ENCODE measurements at places on chromosomes 11 and 22.
A peak's percentile ranks its signal among the peaks of the same experiment; 100 is the strongest.

GRCh38 chr11:85540635-85541205 lies 86.4 kb downstream of the DLG2 start:
- no peak for DNase-seq

DNA sequence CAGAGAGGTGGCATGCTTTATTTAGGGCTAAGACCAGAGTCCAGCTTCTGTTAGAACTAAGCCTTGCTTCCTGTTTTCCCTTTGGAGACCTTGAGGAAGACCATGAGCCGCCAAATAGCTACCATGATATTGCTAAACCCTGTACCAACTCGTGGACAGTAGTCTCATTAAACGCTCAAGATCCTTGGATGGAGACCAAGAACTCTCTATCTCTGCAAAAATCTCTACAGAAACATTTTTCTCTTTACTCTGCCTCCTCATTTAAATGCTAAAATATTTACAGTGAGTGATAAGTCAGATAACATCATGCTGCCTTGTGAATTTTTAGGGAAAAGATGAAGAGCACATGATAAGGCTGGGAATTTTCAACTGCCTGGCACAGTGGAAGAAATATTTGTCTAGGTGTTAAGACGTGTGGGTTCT lies 197.8 kb downstream of the MAML2 start:
- DNase-seq: no peak

GRCh38 chr11:93187290-93187689 lies 10.5 kb downstream of the SLC36A4 start:
- no peak for DNase-seq

DNA sequence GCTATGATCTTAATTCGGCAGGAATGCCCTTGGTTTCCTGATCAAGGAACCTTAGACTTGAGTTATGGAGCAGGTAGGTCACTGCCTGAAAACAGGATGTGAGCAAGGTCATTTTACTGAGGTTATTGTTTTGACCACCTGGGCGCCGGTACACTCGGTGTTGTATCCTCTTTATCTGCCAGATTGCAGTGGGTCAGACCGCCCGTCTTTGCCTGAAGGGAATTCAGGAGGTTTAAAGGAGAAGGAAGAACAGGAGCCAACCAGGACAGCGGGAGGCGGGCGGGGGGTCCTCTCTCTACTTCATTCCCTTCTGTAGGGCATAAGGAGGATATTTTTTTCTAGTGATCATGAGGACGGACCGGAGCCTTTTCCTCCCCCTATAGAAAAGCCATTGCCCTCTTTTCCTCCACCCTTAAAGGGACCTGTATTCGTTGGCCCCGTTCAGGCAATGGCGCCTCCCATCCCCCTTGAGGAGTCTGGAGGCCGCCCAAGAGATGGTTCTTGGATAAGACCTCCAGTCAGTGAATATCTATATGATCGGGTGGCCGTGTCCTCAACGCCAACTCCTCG lies 649 bp downstream of the MS4A15 start:
- DNase-seq: no peak

GRCh38 chr11:71321433-71322191 lies 69.2 kb upstream of the SHANK2 start:
- no peak for DNase-seq

GRCh38 chr22:48950151-48950915 lies 877.3 kb downstream of the BRD1 start:
- DNase-seq: no peak

DNA sequence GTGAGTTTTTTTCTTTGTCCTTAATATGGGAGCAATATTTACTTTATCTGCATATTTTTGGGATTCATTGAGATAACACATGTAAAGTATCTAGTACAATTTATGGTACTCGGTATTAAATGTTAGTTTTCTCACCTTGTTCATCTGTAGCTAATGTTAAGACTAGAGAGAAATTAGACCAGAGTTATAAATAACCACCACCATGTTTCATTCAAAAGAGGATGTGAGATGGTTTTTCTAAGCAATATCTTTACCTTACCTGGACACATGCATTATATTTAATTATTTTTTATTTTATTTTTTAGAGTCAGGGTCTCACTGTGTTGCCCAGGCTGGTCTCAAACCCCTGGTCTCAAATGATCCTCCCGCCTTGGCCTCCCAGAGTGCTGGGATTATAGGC lies 18.4 kb downstream of the ARHGAP42 start:
- DNase-seq: no peak

DNA sequence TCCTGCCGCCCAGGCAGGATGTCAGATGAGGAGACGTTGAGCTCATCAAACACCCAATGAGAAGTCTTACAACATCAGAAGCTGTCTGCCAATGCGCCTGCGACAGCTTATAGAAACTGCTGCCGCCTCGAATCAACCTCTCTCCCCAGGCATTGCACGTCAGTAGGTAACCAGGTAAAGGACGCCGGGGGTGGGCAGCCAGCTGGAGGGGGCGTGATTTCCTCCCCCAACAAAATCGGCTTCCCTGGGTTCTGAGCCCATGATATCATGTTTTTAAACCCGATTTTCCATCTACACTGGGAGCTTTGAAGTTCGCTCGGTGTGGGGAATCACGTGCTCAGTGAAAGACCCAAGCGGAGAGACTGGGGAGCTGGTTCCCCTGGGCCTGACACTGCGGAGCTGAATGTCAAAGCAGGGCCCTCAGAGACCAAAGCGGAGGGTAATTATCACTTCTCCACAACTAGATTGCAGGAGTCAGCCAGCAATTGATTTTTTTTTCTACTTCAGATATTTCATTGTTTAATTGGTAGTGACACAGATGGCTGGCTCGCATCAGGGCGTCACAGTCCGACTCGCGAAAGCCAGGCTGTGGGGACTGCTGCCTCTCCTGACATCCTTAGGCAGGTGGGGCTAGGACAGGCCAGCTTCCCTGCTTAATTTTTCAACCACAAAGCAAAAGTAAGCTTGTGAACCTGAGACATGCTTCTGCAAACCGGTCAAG lies 15.4 kb downstream of the FAM83F start:
- DNase-seq: no peak

- peak; percentile 93 for DNase-seq
These were observed 88.7 kb downstream of the TP53I11 start for GRCh38 chr11:44861849-44862557.

GRCh38 chr11:47318166-47318565 lies 34.3 kb downstream of the MYBPC3 start:
- no peak for DNase-seq

DNA sequence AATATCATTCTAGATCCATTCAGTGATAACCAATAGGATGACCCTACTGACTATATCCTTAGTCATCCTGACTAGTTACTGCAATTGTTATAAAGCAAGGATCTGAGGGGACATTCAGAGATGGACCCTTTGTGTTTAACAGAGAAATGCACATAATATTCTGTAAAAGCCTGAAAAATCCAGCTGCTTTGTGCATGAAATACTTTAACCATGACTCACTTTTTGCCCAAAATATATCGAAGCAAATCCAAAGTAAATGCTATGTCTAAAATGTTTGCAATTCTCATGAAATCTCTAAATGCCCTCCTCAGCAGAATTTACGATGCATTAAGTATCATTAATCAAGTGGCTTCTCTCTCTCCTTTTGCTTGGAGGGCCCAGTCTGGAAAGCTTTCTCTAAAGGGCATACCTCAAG lies 178.8 kb upstream of the MTMR2 start:
- DNase-seq: no peak

DNA sequence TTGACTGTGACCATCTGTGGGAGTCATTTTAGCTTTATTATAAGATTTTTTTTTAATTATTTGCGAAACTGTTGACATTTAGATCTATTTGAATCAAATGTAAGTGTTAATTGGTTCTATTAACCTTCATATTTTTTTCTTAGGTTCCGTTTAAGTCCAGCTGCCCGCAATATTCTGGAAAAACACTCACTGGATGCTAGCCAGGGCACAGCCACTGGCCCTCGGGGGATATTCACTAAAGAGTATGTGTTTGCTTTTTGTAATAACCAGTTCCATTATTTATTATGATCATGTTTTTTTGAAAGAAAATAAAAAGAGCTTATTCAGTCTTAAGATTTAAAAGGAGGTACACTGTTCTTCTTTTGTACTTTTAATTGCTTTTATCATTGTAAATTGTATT lies 43.9 kb downstream of the PDHX start:
- no peak for DNase-seq

DNA sequence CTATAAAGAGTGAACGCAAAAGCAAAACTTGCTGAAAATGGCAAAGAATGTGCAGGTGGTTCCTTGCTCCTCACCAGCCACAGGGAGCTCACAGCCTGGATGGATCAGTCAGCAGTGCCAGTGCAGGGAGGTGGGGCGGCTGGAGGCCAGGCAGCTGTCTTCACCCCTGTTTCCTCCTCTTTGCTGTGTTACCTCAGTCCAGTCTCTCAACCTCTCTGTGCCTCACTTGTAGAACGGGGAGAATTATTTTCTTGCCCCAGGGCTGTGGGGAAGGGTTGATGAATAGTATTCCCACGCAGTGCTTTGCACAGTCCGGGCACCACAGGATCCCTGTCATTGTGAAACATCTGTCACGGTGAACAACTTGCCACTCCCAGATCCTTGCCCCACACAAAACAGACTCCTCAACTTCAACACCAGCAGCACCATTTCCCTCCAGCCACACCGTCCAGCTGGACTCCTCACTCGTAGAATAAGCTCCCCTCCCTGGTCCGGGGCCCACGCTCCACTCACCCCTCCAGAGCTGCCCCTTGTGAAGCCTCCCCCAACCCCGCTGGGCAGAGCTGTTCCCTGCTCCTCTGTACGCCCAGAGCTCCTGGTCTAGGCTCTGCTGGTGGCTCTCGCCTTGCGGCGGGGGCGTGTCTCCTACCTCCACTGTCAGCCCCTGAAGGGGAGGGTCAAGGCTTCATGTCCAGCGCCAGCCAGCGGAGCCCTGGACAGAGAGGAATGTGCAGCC lies 27.7 kb downstream of the MPPED1 start:
- no peak for DNase-seq

DNA sequence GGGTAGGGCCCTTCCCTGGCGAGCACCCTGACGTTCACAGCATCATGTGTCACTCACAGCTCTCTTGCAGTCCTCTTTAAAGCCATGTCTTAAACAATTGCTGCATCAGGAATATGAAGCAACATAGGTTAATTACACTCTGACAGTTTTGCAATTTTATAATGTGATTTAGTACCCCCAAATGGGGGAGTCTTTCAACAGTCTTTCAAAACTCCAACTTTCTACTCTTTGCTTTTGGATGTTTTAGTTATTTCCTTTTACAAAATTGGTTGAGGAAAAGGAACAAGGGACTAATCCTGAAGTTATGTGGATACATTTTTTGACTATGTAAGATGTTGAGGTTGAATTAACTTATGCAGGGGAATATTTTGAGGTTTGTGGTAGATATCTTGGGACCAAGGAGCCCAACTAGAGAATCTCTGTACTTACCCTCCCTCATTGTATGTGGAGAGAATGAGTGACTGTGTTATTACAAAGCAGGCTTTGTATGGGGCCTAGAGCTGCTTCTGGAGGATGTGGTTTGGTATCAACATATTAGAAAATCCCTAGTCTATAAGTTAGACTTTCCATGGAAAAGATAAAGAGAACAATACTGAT lies at the start of gene MMP8:
MMP8 (minus strand) TSS at position 51 of the 597 bp plus-strand sequence. CDS start 99 bp downstream, outside the sequence.
- no peak for DNase-seq

- peak; percentile 27 for DNase-seq
These were observed 415.3 kb upstream of the CADM1 start for GRCh38 chr11:115919341-115920091.

DNA sequence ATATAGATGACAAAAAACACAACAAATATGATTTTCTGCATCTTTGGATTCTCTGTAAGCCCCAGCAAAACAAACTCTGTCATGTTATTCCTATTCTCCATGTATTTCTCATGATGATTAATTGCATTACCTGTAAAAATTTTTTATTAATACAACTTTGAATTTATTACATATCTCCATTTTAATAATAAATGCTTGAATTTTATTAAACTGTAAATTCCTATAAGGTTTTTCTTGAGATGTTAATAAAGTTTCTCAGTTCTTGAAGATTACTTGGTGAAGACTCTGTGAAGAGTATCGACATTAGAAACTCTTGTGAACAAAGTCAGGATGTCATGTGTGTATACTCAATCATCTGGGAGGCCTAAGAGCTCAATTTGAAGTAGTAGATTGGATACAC lies at the start of gene OR4C46:
OR4C46 (minus strand) TSS at position 101 of the 400 bp plus-strand sequence; CDS start at position 101, 0 bp downstream.
- DNase-seq: no peak

- no peak for DNase-seq
These were observed 175.6 kb upstream of the TENM4 start for GRCh38 chr11:79616392-79616851.
